Adrenal gland (tissue), 19 donors: ENCODE measurements at places on chromosomes 6 and 20. TPM values are rescaled to one million over a fixed set of nuclear protein-coding genes. Genes with fewer than 3 reads are reported as not detected.
A peak's percentile ranks its signal among the peaks of the same experiment; 100 is the strongest.

Gene FGD2
- 33.8 TPM for total RNA-seq

GRCh38 chr6:154478021-154478700 lies 32.3 kb downstream of the CNKSR3 start:
- DNase-seq = no peak

DNA sequence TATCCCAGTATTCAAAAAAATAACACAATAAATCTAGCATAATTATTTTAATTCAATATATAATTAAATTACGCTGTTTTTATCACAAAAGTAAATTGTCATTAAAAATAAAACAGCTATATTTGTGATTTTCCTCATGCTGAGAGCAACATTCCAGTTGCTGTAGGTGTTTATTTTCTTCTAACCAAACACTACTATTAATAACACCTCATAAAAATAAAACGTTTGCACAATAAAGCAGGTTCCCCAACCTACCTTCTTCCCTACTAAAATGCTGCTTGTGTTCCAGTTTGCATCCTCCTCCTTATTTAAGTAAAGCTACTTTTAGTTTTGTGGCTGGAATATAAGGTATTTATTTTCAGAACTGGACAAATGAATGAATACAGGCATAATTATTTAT lies 108.2 kb upstream of the LGSN start:
- DNase-seq = no peak

- DNase-seq = no peak
Observed at GRCh38 chr6:169407325-169407724, 153.7 kb upstream of the THBS2 start.

- DNase-seq = no peak
Observed at GRCh38 chr6:39313526-39314272, 520 bp downstream of the KCNK17 start.

DNA sequence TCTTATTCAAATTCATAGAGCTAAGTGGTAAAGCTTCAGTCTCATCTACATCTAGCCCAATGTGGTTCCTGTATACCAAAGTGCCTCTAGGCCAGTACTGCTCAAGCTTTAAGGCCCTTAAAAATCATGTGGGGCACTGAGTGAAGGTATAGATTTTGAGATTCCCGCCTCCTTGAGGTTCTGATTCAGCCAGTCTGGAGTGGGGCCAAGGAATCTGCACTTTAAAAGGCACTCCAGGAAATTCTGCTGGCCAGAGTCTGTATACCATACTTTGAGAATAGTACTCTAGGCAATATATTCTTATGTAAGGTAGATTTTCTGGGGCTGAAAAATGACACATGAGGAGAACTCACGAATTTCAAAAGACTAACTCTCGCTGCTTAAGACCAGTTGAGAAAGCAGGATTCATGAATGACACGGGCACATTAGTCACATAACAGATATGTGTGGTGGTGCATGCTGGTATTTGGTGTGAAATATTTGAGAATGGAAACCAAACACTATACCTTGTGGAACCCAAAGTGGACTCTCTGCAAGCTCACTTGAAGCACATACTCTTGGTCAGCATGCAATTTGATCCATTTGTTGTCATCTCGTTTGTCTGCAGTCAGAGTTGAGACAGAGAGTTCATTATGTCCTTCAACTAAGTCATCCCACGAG lies 47.6 kb upstream of the SIM1 start:
- no peak for DNase-seq

DNA sequence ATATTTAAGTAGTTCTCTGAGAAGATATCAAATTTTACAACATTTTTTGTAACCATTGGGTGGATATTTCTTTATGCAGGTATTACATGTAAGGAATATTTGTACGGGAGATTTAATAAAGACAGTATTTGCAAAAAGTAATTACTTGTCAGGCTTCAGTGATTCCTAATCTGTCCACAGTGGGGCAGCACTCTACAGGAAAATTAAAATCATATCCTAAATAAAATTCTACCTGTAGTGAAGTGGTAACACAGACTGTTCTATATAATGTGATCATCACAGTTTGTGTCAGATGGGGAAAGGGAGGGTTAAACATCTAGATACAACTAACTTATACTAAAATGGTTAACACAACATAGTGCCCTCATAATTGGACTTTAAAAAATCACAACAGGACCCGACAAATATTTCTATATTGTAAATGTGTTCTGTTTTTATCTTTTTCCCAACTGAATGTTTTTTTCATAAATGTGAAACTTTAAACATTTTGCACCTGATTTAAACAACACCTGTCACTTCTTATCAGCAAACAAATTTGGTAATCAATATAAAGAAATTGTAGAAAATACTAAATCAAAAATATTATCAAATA lies 145.6 kb upstream of the MANEA start:
- DNase-seq = peak; percentile 60

Gene PBOV1
- total RNA-seq = not detected

- DNase-seq = no peak
Observed at GRCh38 chr6:4503700-4504099, 272.5 kb upstream of the CDYL start.
